ENCODE measurements at places on chromosomes 7 and 10. TPM values are rescaled to one million over a fixed set of nuclear protein-coding genes. Genes with fewer than 3 reads are reported as not detected.

DNA sequence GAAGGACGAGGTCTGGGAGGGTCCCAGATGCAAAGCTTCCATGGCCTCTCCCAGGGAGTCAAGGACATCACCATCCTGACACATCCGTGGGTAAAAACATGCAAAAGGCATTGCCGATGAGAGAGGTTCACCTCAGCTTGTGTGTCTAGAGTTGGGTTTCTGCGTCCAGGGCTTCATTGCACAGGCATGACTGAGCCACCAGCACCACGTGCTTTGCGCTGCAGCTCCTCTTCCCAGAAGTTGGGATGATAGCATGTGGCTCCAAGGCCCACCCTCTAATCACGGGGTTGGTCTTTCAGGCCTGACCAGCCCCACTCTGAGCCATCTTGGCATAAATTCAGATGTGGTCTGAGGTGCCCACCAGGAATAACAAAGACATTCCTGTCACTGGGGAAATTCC lies 7.1 kb upstream of the RASGEF1A start:
- no peak for ATAC-seq

DNA sequence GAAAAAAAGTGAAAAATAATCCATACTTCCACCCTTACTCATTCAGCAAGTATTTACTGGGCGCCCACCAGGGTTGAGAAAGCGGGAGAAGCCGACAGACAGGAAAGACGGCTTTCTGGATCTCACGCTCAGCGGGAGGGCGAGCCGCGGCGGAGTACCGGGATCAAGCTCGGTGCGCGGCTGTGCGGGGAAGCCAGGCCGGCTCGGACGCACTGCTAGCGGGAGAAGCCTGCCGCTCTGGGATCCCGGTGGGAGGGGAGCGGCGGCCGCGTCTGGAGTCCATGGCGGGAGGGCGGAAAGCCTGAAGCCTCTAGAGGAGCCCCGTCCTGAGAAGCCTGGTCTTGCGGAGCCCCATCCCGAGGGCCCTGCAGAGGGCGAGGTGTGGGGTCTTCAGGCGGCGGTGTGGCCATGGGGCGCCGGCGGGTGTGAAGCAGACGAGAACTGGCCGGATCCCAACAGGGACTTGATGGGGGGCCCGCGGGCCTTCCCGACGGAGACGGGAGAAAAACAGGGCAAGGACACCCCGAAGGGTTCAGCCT lies 82.9 kb downstream of the VIPR2 start:
- no peak for ATAC-seq

DNA sequence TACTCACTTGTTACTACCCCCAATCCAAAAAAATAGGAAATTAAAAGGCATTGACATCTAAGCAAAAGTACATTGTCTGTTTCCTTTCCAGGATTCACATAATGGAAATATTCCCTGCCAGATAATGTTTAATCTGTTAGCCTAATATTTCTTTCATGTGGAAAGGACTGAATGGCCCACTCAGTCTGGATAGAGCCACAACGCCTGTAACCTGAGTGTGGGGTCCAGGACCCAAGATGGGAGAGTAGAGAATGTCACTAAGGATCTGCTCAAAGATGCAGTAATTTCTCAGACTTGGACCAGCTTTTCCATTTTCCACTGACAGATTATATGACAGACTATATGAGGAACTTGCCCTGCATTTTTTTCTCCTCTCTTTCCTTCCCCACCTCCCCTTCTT lies 1088.9 kb downstream of the KCNMA1 start:
- no peak for ATAC-seq

DNA sequence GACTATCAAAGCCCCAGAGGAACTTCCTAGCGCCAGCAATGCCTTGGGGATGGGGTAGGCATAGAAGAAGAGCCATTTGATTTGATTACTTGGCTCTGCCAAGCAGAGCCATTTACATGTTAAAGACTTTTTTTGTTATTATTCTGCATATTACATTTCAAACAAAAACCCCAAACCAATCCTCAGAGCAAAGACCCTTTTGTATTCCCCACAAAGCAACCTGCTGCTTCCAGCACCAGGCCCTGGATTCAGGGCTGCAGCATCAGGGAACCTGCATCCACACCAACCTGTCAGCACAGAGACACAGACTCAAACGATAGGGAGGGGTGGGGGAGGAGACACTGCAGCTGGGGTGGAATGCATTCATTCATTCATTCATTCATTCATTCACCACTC lies 73.2 kb downstream of the GRID1 start:
- no peak for ATAC-seq

DNA sequence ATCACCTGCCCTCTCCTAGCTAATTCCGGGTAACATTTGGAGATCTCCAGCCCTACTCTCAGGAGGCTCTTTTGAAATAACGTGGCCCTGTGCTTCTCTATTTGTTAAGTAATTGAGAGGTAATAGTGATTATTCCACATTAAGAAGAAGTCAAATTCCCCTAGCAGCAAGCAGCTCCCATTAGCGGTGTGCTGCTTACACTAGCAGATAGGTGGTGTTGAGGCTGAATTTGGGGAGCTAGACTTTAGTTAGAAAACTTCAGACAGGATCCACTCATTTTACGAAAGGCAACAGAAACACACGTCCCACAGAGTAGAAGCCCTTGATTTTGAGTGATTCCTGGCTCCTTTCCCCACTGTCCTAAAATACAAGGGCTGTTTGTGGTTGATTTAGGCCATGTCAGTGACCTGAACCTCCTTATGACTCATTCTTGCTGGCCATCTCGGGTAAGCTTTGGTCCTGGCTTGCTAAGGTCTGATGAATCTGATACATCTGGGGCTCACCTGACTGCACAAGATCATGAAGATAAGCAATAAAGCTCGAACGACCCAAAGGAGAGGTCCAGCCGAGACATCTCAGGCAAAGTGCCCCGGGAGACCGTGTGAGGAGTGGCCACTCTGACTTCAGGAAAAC lies 77.2 kb downstream of the FAM204A start:
- no peak for ATAC-seq

GRCh38 chr10:28284126-28284525 lies 18.7 kb downstream of the MPP7 start:
- ATAC-seq = no peak

- ATAC-seq = no peak
Measured at GRCh38 chr10:45544191-45544590, 128.4 kb downstream of the ZFAND4 start.

DNA sequence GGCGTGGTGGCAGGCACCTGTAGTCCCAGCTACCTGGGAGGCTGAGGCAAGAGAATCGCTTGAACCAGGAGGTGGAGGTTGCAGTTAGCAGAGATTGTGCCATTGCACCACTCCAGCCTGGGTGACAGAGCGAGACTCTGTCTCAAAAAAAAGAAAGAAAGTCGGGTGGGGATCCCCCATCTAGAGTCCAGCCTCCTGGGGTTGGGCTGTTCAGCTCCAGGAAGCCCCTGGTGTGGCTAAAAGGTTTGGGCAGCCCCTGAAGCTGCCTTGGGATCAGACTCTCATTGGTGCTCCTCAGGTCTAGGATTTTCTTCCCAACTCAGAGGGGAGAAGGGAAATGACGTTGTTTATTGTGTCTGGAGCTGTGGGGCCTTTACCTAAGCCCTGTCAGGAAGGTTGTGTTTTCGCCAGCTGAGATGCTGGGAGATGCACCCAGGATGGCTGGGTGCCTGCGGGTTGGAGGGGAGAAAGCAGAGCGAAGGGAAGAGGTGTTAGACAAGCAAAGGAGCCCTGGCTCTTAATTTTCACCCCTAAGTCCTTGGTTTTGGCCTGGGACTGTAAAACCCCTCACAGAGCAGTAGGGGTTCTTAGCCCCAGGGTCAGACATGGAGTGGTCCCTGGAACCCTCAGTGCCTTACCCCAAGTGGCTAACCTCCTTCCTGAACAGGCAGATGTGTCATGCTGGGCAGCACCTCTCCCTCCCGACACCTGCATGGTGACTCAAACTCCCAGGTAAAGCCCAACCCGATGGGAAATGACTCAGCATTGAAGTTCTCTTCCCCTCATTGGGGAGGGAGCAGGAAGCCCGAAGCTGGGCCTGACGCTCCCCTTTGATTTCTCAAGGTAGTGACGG lies 21.1 kb downstream of the PLAU start:
- ATAC-seq = no peak

- no peak for ATAC-seq
Measured at GRCh38 chr7:767580-767940, 40.5 kb upstream of the PRKAR1B start.

DNA sequence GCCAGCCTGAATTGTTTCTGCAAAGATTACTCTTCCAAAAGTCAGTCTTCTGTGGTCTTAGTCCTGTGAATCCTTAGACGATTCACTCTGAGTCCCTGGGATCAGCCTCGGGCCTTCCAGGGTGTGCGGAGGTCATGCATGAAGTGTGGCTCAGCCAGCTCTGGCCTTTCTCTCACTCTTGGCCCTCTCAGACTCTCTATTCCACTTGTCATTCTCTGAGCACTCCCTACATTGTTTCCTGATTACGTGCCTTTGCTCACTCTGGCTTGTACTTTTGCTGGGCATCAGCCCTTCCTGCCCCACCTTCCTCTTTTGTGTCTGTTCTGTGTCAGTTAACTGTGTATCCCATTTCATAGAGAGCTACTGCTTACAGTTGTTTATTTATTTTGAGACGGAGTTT lies 36.0 kb downstream of the CCNY start:
- ATAC-seq = peak; percentile 80

DNA sequence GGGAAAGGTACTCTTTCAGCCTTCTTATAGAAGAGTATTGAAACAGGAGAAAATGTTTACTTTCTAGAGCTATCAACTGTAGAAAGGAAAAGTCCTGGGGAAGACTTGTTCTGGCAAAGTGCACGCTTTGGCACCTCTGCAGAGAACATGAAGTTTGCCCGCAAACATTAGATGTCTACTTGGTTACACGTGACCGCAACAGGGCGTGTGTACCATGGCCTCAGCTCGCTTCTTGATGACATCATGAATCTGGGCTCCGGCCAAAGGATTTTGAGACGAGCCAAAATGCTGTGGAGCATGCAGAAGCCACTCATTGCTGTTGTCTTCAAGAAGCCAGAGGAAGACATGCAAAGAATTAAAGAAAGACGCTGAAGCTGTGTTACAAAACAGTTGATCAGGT lies 8.6 kb upstream of the TAS2R60 start:
- ATAC-seq = peak; percentile 43

- no peak for ATAC-seq
Measured at GRCh38 chr7:151626422-151627115, 106.9 kb upstream of the RHEB start.

Gene POLR2J2
- 5.3 TPM for total RNA-seq

Gene AMPH
- total RNA-seq = 2.3 TPM

Gene ACBD5
- 22.6 TPM for total RNA-seq

Gene REPIN1
- total RNA-seq = 115 TPM
